ENCODE measurements at places on chromosomes 4 and X.

DNA sequence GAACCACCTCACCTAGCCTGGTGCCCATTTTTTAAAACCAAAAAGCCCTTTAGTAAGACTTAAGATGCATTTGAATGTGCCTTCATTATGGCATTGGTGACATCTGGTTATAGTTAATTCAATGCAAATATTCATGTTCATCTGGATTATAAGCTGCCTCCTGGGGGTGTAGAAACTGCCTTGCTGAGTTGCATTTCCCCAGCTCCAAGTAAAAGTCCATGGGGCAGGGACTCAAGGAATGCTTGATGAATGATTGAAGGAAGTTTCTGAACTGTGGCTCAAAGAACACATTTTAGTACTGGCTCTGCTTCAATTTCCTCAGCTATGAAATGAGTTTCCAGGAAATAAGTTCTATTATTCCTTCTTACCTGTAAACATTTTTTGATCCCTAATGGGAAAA is 18.5 kb upstream of the RBM47 start:
- DNase-seq: no peak

- no peak for DNase-seq
These were observed 26.8 kb upstream of the HMX1 start for GRCh38 chr4:8898419-8898818.

DNA sequence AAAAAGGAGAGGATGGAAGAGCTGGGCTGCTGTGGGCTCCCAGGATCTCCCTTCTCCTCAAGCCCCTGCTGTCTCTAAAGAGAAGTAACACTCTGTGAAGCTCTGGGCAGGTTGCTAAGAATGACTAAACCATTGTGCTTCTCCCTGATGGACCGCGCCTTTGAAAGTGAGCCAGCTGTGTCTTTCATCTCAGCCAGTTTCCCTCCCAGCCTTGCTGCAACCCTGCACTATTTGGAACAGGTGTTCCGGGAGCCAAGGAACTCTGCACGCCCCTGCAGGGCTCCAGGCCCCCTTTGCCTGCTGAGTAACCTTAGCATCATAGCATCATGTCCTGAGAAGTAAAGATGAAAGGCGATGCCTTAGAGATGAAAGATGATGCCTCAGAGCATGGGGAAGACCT is 39.7 kb downstream of the SMIM20 start:
- DNase-seq: no peak

GRCh38 chr4:119725688-119726330 is 97.2 kb upstream of the PDE5A start:
- DNase-seq: no peak

GRCh38 chr4:57122959-57123358 is 12.8 kb upstream of the IGFBP7 start:
- no peak for DNase-seq

DNA sequence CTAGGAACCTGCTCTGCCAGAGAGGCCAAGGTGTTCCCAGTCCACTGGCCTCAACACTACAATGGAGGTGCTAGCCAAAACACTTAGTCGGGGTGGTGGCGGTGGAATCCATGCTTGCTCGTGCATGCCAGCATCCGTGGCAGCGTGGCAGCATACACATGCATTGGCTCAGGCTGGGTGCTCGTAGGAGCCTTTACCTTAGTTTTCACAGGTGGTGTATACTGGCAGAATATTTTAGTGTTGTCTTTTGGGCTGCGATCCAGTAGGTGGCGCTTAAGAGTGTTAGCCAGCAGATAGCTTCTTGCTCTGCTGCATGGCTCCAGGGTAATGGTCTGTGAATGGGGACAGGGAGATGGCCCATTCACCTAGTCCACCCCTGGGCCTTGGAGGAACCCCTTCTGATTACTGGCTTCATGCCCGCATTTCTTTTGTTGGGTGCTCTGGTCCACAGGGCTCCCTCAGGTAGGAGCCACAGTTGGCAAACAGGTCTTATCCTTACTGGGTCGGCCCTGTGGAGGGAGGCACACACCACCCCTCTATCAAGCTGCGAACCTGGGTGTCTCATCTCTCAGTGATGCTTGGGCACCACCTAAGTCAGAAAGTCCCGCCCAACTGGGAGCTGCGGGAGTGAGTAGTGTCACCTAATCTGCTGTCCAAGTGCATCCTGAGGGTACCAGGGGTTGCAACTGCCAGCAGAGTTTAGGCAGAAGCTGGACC is 40.0 kb downstream of the RIPPLY1 start:
- DNase-seq: no peak

Measured in GM12864 (cell line).